ENCODE measurements at places on chromosomes 6 and 20.

- DNase-seq = no peak
These were observed 281.0 kb downstream of the TFAP2C start for GRCh38 chr20:56909918-56910714.

DNA sequence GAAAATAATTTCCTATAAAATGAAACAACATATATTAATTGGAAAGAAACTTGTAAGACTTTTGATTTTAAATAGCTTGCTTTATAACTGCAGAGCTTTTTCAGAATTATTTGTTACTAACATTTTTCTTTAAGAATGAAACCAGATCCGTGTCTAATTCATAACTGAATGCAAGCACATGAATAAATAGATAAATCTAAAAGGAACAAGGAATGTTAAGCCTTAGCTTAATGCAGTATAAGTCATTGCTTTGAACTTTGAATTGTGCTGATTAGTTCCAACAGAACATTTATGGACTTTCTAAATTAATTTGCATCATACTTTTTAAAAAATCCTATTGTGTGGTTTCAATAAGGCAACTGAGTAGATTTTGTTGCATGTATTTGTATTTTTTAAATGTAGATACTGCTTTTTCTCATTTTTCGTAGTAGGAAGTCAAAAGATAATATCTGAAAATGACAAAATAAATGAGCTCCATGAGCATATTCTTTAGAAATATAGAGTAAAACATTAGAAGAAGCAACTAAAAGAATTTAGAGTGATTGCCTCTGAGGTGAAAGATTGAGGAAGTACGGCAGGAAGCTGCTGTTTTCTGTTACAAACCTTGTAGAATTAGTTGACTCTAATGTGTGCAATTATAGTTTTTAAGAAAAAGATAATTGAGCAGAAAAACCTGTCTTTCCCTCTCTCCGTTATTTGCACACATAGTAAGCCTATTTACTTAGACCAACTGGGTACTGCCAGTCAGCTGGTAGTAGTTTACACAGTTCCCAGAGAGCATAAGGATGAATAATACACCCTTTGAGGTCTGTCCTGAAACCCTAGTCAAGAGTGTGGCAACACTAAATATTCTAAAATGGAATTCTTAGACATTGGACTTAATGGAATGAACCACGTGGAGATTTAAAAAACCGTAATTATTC, 32.6 kb upstream of the SLC35D3 start:
- no peak for DNase-seq

DNA sequence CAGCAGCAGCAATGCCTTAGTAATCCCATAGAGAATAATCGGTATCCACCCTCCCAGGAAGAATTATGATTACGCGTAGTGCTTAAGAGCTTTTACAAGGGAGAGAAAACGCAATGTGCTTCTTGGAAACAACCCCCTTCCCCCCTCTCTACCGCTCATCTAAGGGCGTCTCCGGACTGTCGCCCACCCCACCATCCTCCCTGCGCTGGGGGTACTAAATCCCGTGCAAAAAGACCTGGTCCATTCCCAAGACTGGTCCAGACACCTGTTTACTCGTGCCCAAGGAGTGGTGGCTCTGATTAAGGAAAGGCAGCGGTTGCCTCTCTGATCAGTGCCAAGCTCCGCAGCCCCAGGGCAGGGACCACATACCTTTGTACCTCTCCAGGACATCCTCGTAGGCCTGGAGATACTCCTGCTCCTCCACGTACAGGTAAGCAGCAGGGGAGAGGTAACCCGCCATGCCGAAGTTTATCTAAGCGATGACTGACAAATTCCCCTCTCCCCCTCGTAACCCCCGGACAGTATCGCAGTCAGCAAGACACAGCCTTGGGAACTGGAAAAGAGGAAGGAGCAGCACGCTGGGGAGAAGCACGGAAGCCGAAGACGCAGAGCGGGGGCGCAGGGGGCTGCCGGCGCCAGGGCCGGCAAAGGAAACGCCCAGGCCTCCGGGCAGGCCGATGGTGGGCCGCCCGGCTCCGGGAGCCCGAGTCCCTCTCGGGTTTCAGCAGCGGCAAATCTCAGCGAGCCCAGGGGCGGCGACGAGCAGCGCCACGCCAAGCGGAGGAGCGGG, 112.0 kb upstream of the BEND6 start:
- no peak for DNase-seq

GRCh38 chr6:159312206-159312605, 143.0 kb downstream of the FNDC1 start:
- DNase-seq = no peak

- no peak for DNase-seq
These were observed 296 bp downstream of the ADNP start for GRCh38 chr20:50930976-50931305.

- DNase-seq = no peak
These were observed 95.5 kb downstream of the THBS2 start for GRCh38 chr6:169158174-169158573.

DNA sequence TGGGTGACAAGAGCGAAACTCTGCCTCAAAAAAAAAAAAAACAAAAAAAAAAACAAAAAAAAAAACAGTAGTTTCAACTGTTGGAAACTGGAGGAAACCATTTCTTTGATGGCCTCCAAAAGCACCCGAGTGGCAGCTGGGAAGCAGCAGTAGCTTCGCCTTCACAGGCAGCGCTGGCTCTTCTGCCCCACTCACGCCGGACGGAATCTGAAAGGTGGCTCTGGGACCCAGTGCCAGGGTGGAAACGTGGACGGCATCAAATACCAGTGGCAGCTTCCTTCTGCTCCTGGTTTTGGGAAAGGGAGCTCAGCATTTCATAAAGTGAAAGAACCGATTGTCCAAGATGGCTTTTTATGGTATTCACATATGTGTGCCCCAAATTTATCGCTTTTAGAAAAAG, 159.4 kb downstream of the SMOC2 start:
- DNase-seq = no peak
